NCI-H524 (cell line): ENCODE measurements at places on chromosomes 7 and 10.

- no peak for DNase-seq
Measured at GRCh38 chr7:133805426-133805825, 321.7 kb upstream of the LRGUK start.

DNA sequence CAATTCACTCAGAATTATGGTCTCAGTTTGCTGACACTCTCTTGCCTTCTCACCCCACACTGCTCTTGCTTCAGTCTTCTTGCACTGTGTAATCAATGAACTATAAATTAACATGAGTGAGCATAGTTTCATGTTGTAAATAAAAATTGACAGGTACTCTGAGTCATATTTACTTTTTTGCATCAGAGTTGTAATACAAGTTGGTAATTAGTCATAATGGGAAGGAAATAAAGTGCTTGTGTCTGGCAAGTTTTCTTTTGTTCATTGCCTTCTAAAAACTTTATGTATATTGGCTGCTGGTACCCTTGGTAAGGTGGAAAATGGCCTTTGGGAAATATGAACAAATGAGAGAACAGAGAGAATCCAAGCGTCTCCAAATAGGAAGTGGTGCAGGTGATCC is 169.3 kb upstream of the MAGI2 start:
- no peak for DNase-seq

DNA sequence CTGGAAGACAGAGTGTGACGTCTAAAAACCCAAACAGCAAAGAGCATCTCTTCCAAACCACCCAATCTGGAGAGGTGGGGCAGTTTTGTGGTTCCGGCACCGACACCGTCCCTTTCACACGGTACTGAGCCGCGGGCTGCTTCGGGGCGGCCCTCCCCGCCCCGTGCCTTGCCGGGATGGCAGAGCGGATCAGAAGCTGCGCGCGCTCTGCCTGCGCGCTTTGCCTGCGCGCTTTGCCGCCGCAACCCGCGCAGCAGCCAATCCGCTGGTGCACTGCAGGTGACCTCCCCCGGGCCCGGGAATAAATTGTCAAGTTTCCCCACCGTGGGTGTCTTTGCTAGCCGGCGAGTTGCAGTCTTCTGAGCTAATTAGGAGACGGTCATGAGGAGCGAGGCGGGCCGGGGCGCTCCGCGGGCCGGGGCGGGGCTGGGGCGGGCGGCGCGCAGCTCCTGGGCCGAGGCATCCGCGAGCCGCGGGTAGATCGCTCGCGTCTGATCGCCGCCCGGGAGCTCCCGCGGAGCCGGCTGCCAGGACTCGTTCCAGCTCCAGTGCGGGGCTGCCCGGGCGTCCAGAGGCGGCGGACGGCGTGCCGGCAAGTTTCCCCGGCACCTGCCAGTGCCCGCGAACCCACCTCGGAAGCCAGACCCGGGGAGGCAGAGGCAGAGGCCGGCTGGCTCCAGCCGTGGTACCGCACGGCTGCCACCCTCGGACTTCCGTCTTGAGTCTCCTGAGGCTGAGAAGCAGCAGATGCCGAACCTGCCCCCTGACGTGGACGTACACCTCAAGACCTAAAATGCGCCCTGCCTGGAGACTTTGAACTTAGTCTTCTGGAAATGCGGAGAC is 536.0 kb upstream of the GALNT17 start:
- DNase-seq: no peak

DNA sequence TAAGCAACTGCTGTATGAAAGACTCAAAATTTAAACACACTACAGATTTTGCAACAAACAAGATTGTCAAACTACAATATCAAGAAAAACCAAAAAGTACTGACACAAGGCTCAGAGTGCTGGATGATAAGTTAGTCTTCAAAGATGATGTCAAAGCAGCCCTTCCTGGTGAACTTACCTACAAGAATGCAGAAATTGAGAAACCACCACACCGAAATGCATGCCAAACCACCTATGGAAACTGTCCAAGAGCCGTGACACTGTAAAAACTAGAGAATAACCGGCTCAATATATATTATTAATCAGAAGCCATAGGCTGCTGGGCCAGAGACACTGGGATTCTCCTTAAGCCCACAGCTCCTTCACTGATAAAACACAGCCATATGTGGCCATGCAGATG is 25.3 kb downstream of the DENND11 start:
- DNase-seq: no peak

DNA sequence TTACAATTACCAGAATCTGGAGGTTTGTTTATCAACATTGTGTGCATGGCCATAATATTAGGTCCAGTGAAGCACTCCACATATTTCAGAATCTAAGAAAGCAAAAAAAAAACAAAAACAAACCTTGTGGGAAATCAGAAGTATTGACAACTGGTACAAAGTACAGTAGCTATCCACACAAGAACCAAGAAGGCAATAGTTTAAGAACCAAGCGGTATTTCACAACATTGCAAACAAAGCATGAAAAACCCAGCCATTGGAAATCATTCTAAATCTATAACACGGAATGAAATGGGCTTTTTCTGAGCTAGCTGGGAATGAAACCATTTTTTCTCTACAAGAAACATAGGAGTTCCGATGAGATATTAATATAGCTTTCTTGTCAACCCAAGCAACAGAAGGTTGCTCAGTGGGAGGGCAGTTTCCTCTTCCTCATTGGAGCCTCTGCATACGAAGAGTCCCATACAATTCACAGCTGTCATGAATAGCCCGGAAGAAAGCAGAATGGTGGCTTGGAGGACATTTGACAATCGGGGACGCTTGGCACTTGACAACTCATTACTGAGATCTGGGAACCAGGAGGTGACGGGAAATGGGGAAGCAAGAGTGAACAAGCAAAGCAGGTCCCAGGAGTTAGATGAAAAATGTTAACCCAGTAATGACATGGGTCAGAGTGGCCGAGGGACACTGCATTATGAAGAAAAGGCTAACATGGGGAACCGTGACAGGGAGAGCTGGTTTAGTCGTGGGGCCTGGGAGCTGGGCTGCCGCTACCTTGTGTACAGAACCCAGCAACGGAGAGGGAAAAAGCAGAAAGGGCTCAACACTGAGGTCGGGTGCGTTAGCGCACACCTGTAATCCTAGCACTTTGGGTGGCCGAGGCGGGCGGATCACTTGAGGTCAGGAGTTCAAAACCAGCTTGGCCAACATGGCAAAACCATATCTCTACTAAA is 7.8 kb downstream of the PHYH start:
- no peak for DNase-seq

GRCh38 chr10:58952747-58953466 is 223.5 kb upstream of the PHYHIPL start:
- DNase-seq: no peak

DNA sequence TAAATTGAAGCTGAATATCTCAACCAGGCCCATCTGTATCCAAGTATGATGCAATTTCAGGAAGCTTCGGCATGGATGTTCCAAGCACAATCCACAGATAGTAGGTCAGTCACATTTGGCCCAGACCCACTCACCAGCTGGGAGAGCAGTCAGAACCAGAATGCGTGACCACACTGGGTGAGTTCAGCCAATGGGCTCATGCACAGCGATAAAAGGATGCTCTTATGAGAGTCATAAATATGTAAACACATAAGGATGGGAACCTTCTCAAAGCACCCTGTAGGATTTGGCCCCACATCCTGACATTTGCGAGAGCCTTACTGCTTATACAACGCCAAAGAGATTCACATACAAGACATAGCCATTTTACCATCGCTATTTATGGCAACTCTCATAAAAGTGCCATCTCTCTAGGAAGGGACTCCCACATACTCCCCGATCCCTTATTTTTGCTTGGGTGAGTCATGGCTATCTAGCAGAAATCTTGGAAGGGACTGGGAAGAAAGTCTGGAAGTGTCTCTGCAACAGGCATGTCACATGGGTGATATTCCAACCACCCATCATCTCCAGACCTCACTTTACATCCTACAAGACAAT is 3.0 kb downstream of the AFAP1L2 start:
- no peak for DNase-seq

DNA sequence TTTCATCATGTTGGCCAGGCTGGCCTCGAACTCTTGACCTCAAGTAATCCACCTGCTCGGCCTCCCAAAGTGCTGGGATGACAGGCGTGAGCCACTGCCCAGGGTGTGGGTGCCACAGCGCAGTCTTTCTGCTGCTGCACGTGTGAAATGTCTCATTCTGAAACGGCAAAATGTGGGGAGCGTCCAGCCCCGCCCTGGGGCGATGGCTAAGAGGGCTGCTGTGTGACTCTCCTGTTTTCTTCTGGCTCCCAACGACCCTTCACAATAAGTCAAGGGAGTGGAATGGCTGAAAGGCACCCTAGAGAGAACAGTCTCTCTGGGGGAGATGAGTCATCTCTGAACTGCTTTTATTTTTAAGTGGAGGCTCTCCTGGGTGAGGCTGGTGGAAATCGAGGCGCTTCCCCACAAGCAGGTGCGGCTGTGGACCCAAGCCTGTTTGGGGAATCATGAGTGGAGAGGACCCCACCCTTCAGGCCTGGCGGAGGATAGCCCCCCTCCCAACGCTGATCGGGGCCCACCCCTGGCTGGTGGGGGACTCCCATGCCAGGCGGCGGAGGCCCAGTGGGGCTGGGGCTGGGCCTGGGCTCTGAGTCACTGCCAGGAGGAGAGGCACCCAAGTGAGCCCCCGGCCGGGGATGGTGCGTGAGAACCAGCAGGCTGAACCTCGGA is 18.0 kb downstream of the ADAP1 start:
- DNase-seq: no peak

GRCh38 chr7:41305001-41305400 is 397.9 kb downstream of the INHBA start:
- DNase-seq: no peak

- DNase-seq: no peak
Measured at GRCh38 chr10:125149036-125149679, 11.2 kb downstream of the CTBP2 start.

GRCh38 chr7:119515214-119515613 is 757.8 kb upstream of the KCND2 start:
- no peak for DNase-seq

DNA sequence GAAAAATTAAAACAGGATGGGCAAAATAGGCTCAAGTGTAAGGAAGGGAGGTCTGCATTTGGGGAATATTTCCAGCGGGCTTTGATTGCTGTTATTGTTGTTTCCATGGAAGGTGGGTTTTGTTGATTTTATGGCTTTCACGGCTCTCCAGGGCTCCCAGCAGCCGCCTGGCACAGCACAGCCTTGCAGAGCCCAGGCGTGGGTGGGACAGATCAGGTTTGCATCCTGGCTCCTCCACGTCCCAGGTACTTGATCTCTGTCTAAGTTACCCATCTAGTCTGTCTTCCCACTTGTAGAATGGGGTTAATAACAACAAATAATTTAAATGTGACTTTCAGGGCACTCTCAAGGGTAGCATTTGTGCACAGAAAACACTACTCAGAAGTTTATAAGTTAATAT is 45.2 kb downstream of the HTR5A start:
- DNase-seq: no peak
